ENCODE measurements at places on chromosomes 6 and 20. TPM values are rescaled to one million over a fixed set of nuclear protein-coding genes. Genes with fewer than 3 reads are reported as not detected.

Gene ATF6B
- total RNA-seq = 44.0 TPM

Gene HLA-DQA1
- total RNA-seq = not detected

Gene ERVFRD-1
- total RNA-seq = not detected

Gene RSPH3
- total RNA-seq = 3.9 TPM

Gene TCP11
- total RNA-seq = 1.6 TPM

Gene SUPT3H
- 11.4 TPM for total RNA-seq

Gene ALDH5A1
- 0.78 TPM for total RNA-seq

Gene EYA2
- 0.08 TPM for total RNA-seq

Gene AFDN
- 118 TPM for total RNA-seq

Gene ECT2L
- not detected for total RNA-seq

Gene RSPH9
- not detected for total RNA-seq

Gene FRK
- 0.91 TPM for total RNA-seq

Gene TBX18
- 35.1 TPM for total RNA-seq

Gene SLC22A7
- total RNA-seq = not detected

Gene RAET1L
- not detected for total RNA-seq

Gene CEP250
- total RNA-seq = 13.3 TPM

Gene NUS1
- total RNA-seq = 17.8 TPM

Gene CTAGE9
- not detected for total RNA-seq

Gene LY6G6F
- total RNA-seq = not detected

Gene RFX6
- not detected for total RNA-seq

Gene ATP6V1G2
- total RNA-seq = 0.13 TPM

Gene GGTLC1
- not detected for total RNA-seq

Gene EXOC2
- 86.5 TPM for total RNA-seq

Gene BTBD9
- 8.5 TPM for total RNA-seq

Gene AGER
- total RNA-seq = not detected

Gene OR2B6
- not detected for total RNA-seq

Gene MYH7B
- total RNA-seq = not detected

Gene TGM2
- total RNA-seq = 34.9 TPM

Gene RWDD1
- total RNA-seq = 93.5 TPM

Gene SNX21
- total RNA-seq = 19.7 TPM

Gene EEF1E1
- total RNA-seq = 154 TPM

Gene PTCRA
- total RNA-seq = not detected

Gene SLC17A3
- total RNA-seq = not detected

Gene TENT5A
- total RNA-seq = 12.0 TPM

Gene RAET1G
- total RNA-seq = 0.16 TPM

Gene CLPSL2
- total RNA-seq = not detected

Gene PLA2G7
- not detected for total RNA-seq

Gene EFCAB8
- total RNA-seq = 0.06 TPM

Gene CCN6
- not detected for total RNA-seq

Gene HEY2
- not detected for total RNA-seq

Gene TBC1D32
- total RNA-seq = 4.8 TPM

Gene C6orf132
- not detected for total RNA-seq

Gene INSM1
- not detected for total RNA-seq

Gene JPH2
- total RNA-seq = 19.1 TPM

Gene ADGRF5
- not detected for total RNA-seq

Gene NRSN1
- not detected for total RNA-seq

Gene NRN1
- 20.6 TPM for total RNA-seq

Gene SYCP2
- total RNA-seq = 2.6 TPM

Gene CLDN20
- not detected for total RNA-seq

Gene HRH3
- total RNA-seq = not detected

Gene WFDC5
- total RNA-seq = not detected

Gene RNF39
- total RNA-seq = not detected

Gene SIRPB2
- total RNA-seq = not detected

Data from SJSA1 (cell line).